T-helper 17 cell (primary cell): ENCODE measurements at places on chromosomes 16 and 17. TPM values are rescaled to one million over a fixed set of nuclear protein-coding genes. Genes with fewer than 3 reads are reported as not detected.

DNA sequence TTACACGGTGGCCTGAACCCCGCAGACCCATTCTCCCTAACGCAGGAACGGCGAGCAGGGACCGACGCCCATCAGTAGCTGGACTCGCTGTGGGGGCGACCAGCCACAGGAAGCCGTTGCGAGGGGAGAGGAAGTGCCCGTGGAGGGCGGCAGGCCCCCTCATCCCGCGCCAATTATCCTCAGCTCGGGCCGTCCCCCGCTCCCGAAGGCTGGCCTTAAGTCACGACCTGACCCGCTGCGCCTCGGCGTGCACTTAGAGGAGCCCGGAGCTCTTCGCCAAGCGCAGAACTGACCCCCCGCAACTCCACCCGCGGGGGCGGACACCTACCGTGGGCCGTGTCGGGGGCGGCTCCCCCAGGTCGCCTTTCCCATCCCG is 401 bp downstream of the ARL16 start:
- DNase-seq: no peak

The NPTX1 gene
- total RNA-seq: 0.07 TPM

- peak; percentile 24 for DNase-seq
Measured at GRCh38 chr17:48878920-48879898, 13.4 kb upstream of the ATP5MC1 start.

DNA sequence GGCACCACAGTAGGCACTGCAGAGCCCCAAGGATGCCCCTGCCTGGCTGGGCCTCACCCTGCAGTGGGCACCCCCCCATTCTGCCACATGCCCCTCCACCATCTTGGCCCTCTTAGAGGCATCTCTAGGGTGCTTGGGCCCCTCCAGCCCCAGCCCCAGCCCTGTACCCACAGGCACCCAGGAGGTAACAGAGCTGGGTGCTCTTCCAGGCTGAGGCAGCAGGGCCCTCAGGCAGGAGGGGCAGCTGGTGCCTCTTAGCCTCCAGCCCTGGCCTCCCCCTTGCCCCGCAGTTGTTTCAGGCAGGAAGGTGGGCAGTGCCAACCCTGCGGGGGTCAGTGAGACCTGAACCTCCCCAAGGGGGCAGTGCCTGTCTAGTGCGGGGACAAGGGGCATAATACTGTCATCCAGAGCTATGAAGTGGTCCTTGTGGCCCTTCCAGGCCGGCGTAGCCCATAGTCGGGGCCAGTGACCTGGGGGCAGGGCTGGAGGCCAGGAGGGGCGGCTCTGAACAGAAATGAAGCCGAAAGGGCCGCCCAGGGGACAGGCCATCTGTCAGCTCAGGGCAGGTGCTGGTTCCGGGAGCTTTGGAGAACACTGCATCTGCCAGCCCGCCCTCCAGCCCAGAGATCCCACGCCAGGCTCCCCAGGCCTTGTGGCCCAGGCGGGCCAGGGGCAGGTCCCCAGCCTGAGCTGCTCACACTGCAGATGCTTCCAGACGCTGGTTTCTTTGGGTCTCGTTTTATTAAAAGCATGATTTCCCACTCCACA is 4.9 kb upstream of the AATK start:
- no peak for DNase-seq

The RUNDC3A gene
- 0.37 TPM for total RNA-seq

DNA sequence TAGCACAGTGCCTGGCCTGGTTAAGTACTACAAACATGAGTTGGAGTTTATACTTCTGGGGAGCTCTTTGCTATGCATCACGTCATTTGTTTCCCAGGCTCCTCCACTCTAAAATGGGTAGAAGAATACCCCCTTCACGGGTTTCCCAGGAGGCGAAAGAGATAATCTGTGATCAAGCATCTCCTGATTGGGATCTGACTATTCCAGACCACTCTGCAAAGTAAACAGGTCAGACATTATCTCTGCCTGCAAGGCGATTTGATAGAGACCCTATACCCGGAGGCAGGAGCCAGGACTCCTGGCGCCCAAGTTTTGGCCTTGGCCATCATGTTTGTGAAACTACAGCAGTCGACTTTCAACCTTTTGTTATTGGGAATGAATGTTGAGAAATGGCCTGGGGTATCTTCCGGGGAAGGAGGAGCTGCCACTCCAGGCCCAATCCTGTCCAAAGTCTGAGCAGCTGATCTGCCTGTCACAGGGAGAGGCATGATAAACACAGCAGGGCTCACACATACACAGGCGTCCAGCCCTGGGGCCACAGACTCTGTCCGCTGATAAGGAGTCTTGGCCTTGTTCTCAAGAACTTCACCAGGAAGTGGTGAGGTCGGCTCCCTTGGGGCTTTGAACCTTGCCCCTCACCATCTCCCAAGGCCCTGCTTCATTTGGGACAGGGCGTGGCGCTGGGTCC is 199.9 kb downstream of the MAF start:
- no peak for DNase-seq

GRCh38 chr16:65023802-65024201 is 98.1 kb downstream of the CDH11 start:
- no peak for DNase-seq

DNA sequence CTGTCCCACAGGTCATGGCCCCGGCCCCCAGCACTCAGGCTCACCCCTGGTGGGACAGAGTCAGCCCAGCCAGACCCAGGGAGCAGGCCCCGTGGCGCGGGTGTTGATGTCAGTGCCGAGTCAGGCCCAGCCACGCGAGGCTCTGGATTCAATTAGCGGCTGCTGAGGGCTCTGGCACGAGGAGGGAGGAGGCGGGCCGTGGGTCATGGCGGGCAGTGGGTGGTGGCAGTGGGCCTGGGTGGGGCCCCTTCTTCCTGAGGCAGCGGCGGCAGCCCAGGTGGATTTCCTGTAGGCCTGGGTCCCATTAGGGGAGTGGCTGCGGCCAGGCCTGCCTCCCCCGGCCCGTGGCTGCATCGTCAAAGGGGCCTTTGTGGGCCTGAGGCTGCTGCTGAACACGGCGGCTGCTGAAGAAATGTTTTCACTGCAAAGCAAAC is 12.9 kb downstream of the VASN start:
- no peak for DNase-seq

- no peak for DNase-seq
Measured at GRCh38 chr16:2056077-2056476, 8.3 kb downstream of the TSC2 start.

DNA sequence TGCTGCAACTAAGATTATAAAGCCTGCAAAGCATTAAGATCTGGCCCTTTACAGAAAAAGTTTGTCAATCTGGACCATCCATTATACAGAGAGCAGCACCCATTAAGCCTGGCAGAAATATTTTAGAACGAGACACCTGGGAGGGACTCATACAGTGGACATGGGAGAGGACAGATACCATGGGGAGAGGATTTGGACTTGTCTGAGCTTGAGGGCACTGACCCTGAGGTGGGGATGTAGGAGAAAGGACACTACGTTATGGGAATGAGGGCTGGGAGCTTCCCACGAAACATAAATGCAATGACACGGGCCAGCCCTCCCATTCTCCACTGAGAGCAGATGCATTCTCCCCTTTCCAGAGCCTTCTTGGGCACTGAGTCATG is 6.2 kb downstream of the RUSF1 start:
- no peak for DNase-seq

DNA sequence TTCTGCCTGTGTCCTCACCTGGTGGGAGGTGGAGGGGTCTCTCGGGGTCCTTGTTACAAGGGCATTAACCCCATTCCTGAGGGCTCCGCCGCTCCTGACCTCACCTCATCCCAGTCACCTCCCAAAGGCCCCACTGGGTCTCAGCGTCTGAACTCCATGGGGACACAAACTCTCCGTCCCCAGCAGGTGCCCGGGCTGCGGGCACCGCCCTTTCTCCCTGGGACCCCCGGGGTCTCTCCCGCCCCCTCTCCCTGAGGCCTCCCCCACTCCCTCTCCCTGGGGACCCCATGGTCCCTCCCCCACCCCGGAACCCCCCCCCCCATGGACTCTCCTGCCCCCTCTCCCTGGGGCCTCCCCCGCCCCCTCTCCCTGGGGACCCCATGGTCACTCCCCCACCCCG is 24.8 kb downstream of the CACNA1H start:
- no peak for DNase-seq

The PTX4 gene
- not detected for total RNA-seq
